H1 (cell line): ENCODE measurements at places on chromosomes 1 and 21.

DNA sequence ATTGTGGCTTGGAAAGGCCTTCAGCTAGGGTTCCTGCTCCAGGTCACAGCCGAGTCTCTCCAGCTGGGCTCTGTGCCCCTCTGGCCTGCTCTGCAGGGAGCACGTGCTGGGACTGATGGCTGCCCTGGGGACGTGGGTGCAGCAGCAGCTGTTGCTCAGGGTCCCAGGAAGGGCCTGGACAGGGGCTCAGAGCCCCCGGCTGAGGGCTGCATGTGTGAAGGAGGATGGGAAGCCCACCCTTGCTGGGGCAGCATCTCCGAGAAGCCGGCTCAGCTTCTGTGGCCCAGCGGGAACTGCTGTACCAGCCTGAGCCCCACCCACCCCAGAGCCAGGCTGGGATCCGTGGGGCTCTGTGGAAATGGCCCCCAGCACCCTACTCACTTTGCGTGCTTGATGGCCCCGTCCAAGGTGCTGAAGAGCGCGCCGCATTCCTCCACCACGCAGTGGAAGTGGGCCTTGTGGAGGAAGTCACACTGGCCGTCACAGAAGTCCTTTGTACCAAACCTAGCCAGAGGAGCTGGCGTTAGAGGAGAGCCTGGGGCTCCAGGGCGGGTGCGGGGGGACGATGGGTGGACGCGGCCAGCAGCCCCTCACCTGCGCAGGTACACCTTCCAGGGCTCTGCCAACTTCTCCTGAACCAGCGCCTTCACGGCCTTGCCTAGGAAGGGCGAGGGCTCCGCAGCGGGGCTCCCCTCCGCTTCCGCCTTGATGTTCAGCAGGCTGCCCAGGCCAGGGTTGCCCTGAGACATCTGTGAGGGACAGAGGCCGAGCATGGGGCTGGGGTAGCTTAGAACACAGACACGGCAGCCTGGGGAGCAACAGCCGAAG, 147.5 kb downstream of the CASZ1 start:
- no peak for DNase-seq

DNA sequence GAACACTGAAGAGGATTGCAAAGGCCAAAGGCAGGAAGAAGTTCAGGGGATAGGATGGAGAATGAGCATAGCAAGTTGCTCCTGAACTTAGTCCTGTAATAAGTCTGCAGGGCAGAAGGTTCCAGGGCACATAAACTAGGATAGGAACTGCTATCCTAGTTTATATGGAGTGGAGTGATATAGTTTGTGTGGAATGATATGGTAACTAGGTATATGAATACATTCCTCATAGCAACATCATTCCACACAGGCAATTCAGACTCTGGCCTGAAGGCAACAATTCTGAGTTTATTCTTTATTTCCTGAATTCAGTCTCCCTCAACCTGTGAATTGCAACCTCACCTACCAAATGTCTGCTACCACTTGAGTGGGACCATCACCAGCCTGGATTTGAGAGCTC, 154.9 kb upstream of the GREM2 start:
- no peak for DNase-seq

DNA sequence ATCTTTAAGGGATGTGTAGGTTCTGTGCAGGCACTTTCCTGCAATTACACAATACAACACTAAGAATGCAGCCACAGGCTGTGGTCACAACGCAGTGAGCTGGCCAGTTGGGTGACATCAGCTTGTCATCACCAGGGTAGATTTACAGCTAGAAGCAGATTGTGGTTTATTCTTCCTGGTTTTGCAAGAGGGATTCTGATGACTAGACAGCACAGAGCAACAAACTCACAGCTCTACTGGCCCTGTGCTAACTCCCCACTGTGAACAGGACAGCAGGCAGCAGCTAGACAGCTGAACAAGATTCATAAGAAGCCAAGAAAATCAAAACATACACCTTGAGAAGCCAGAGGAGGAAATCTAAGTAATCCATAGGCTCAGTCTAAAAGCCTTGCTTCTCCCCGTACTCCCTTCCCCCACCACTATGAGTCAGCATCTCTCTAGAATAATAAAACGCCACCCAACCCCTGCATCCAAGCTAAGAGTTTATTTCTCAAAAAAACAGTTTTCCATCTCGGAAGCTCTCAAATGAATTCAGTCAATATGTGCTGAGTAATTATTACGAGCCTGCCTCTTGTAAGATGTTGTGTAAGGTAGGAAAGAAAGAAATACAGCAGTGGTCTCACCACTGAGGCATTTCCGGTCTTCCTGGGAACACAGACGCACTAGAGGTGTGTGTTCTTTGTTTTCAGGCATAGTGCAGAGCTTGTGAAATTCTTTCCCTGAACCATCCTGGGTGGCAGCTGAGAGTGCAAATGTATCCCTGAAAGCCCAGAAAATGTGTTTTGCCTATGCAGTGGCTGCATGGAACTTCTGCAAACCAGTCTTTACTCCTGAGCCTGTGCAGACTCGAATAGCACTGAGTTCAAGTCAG, 162.8 kb downstream of the NTPCR start:
- no peak for DNase-seq

DNA sequence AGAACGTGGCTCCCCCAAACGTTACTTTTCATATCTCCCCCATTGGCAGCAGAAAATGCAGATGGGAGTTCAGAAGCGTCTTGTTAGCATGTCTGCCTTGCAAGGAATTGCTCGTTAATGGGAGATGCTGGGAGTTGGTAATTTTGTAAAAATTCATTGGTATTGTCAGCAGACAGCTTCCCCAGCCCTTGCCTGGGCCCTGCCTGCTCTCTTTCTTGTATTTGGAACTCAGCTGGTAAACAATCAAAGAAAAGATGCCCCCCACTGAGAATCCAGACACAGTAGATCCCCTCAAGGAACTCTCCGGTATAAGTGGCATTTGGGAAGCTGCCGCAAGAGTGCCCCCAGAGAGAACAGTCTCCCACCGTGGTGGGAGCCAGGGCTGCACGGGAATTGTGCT, 94.4 kb upstream of the IGSF21 start:
- no peak for DNase-seq

DNA sequence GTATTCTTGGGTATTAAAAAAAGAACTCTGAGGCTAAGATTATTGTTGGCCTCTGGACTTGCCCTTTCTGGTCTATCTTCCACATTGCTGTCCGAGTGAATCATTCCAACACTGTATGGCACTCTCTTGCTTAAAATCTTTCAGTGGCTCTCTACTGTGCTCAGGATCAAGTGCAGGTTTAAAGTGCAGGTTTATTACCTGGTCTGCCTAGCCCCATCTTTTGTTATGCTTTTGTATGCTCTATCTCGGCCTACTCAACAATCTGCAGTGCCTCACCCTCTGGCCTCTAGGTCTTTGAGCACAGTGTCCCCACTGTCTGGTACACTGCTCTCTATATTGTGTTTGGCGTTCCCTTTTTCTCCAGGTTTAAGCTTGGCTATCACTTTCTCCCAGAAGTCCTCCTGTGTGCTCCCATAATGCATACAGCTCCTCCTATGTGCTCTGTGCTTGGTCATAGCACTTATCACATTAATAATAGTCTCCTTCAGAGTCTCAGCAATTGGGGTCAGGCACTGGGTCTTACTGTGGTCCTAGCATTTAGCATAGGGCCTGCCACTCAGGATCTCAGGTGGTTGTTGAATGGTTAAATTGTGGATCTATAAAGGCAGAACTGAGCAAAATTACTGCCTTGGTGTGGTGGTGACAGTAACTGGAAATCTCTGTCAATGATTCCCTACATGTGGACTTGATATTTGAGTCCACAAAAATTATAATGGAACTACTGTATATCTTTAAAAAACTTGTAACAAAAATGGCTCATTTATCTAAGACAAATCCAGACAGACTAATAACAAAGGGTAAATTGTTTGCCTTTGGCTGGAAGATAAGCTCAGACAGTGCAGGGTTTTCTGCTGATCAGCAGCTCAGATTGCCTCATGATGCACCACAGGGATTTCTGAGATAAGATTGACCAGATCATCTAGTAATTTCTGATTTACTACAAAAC, 10.6 kb upstream of the LDLRAD1 start:
- DNase-seq: no peak

- no peak for DNase-seq
Observed at GRCh38 chr21:36486246-36486645, 6.3 kb upstream of the CLDN14 start.

GRCh38 chr1:147539122-147539575, 2.2 kb upstream of the BCL9 start:
- DNase-seq: no peak

DNA sequence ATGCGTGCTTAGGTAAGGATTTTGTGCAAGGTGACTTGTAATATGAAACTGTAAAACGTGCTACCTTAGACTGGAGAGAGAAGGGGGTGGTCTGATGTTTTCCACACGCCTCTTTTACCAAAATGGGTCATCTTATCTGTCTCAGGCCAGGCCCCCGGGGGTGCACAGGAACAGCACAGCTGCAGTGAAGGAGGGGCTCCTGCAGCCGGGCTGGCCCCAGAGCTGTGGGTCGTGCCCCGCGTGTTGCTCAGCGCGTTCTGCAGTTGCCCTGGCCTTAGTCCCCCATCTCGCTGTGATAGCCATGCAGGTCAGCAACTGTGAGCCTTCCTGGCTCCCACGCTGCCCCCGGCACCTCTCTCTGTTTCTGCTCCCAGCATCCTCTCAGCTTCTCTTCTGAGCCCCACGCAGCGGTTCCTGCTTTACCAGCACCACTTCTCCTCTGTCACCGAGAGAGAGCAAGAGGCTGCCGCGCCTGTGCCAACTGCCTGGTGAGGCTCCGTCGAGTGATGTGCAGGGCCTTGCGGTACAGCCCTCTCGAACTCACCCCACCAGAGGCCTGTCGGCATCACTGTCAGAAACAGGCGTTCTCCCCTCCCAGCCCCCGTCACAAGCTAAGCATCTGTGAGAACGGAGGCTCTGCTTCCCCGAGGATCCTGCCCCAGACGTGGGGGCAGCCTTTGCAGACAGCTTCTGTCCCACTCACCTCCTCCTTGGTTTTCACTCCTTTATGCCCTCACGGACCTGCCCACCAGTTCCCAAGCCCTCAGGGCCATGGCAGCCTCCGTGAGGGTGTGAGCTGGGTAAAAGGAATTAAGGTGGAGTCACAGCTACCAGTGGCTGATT, 73.3 kb downstream of the ADARB1 start:
- DNase-seq: no peak

DNA sequence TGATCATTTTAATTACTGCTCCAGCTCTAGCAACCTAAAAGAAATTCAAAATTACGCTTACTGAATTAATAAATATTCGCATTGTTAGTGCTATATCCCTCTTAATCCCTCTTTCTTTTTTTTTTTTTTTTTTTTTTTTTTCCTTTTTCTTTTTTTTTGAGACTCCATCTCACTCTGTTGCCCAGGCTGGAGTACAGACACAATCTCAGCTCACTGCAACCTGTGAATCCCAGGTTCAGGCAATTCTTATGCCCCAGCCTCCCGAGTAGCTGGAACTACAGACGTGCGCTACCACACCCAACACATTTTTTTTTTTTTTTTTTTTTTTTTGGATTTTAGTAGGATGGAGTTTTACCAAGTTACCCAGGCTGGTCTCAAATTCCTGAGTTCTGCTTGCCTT, 157.1 kb downstream of the KCNT2 start:
- DNase-seq: no peak

DNA sequence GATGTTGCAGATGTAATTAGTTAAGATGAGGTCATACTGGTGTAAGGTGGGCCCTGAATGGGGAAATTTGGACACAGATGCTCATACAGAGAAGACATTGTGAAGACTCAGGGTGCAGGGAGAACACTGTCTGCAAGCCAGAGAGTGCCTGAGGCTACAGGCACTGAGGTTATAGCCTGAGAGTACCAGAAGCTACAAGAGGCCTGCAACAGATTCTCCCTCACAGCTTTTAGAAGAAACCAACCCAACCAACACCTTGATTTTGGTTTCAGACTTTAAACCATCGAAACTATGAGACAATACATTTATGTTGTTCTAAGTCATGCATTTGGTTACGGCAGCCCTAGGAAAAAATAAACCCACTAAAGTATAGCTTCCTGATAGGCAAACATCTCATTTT, 321.7 kb upstream of the USP25 start:
- DNase-seq: no peak

DNA sequence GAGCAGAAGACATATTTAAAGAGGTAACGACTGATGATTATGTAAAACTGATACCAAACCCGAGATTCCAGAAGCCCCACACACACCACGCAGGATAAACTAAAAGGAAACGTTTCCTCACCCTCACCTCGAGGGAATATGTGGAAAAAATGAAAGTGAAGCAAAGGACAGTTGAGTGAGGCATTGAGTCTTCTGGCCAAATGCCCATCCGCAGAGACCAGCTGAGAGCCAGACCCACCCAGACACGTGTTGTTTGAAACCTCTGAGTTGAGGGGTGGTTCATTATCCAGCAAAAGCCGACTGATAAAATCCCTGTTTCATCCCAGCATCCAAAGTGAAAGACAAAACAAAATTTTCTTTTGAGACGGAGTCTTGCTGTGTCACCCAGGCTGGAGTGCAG, 29.6 kb upstream of the PCBP3 start:
- no peak for DNase-seq

DNA sequence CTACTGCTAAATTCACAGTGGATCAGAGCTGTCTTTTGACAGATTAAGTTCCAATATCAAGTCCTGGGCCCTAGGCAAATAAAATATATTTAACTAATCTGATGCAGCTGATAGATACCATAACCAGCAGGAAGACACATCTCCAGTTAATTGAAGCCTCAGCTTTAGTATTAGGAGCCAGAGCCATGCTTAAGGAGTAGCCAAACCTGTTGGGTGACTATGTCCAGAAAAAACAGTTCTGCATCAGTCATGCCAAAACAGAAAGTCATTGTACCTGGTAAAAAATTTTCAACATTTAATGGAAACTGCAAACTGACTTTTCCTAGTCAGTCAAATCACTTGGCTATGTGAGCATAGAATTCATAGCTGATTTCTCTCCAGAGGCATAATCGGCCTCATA, 200.5 kb upstream of the RUNX1 start:
- no peak for DNase-seq

- DNase-seq: no peak
Observed at GRCh38 chr1:20211511-20211931, 25.2 kb upstream of the PLA2G2C start.

DNA sequence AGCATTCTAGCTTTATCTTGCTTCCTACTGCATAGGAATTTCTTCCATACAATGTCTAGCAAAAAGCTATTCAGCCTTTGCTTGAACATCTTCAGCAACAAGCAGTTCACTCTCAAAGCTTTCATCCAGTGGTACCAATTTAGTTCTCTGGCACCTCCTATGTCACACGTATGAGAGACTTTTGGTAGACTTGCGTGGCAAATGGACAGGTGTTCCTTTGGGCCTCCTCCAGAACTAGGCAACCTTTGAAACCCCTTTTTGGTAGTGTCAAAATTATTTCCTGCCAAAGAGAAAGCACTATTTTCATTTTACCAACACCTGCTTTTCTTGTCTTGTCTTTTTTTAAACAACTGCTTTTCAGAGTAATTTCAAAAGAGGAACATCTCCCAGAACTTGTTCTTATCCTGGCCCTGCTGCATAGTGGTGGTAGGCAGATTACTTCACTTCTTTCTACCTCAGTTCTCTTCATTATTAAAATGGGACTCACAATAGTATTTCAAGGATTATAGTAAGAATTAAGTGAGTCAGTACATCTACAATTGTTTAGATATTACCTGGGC, 122.4 kb downstream of the MAST2 start:
- no peak for DNase-seq

DNA sequence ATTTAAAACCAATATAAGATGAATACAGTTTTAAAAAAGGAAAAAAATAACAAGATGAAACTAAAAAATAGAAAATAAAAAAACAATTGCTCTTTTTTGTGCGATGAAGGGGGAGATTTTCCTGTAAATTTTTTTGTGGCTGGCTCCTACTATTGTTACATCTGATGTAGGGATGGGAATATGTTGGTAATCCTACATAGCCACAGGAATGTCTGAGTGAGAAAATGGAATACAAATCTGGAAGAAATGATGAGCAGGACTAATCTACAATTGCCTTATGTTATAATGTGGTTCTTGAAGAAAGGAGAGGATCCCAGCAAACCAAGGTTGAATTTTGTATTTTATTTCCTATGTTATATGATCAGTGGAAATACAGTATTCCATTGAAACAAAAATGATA, 40.9 kb downstream of the ATP6V1G3 start:
- no peak for DNase-seq
